ENCODE measurements at places on chromosomes 16 and 17.

DNA sequence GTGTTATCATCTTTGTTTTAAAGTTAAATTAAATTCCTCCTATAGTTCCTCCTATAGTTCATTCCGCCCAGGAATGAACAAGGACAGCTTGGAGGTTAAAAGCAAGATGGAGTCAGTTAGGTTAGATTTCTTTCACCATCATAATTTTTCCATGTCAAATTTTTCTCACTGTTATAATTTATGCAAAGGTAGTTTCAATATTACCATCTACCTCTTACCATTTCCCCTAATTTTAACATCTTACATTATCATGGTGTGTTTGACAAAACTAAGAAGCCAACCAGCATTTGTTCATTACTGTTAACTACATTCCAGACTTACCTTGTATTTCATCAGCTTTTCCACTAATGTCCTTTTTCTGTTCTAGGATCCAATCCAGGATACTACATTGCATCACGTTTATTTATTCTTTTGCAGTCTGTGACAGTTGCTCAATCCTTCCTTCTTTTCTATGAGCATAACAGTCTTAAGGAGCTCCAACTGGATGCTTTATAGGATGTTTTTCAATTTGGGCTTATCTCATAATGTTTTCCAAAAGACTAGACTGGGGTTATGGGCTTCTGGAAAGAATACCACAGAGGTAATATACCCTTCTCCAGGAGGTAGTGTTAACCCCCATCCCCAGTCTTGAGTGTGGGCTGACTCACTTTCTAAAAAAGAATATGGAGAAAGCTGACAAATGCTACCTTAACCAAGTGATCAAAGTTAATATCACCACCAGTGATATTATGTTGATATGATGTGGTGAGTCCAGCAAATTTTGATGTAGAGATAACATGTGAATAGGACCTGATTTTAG lies 158.5 kb downstream of the PPM1E start:
- DNase-seq = peak; percentile 7

DNA sequence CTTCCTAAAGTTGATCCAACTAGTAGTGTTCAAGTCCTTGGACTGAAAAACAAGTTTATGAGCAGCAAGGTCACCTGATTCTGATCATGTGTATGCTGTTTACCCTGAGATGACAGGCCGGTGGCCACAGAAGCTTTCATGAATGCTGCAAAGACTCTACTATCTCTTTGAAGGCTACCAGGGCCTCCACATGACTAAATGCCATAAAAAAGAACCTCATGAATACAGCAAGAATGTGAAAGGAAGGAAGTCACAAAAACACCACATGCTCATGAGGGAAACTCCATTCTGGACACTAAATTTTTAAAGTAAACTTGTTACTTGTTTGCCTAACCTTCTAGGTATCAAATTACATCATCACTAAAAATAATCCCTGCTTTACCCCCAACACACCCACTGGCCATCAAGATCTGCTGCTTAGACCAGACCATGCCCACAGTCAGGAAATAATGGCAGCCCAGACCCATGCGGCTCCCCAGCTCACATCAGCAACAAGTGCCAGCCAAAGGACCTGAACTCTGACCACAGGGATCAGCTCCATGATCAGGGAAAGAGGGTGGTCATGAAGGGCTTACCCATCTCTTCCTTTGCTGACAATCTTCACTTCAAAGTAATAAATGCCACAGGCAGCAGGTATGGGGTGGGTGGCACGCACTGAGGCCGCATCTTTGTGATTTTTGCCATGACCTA lies 1.4 kb downstream of the RANBP10 start:
- peak; percentile 16 for DNase-seq

DNA sequence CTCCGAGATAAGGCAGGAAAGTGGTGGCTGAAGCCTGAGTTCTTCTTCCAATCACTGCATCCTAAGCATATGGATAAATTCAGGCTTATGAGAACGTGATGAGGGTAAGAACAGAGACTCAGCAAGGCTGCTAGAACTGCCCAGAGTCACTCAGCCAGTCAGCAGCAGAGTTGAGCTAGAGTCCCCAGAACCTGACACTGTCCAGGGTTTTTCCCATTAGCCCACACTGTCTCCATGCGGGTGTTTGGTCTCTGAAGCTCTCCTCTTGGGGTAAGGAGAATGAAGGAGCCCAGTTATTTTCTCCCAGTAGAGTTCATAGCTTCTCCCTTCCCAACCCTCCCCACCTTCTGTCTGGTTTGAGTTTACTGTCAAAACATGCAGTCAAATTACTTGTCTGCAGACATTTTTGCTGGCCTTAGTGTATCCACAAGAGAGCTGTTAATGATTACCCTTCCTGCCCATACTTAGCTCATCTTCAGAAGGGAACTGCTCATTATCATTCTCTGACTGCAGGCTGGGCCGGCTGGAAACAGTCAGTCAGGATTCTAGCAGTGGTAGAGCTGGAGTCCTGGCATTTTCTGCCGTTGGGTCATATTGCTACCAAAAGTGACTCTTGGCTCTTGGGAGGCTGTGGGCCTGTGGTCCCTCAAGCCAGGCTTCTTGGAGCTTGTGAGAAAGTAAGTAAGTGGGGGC lies 460.0 kb downstream of the HS3ST3B1 start:
- no peak for DNase-seq

DNA sequence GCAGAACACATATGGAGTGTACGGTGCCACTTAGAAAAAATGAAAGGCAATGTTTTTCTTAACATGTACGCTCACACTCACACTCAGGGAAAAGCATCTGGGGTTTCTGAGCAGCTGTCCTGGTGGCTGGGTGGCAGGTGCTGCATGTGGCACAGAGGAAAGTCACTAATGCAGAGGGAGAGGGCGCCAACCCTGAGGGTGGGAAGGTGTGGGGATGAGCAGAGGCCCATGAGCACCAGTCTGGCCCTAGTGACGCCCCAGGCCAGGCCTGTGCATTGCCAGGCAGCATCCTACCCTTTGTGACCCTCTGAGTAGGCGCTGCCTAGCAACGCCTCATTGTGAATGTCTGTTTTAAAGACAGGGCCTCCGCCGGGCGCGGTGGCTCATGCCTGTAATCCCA lies 19.1 kb upstream of the LCMT1 start:
- DNase-seq = no peak

GRCh38 chr17:52419229-52419641 lies 260.7 kb upstream of the CA10 start:
- DNase-seq = no peak

DNA sequence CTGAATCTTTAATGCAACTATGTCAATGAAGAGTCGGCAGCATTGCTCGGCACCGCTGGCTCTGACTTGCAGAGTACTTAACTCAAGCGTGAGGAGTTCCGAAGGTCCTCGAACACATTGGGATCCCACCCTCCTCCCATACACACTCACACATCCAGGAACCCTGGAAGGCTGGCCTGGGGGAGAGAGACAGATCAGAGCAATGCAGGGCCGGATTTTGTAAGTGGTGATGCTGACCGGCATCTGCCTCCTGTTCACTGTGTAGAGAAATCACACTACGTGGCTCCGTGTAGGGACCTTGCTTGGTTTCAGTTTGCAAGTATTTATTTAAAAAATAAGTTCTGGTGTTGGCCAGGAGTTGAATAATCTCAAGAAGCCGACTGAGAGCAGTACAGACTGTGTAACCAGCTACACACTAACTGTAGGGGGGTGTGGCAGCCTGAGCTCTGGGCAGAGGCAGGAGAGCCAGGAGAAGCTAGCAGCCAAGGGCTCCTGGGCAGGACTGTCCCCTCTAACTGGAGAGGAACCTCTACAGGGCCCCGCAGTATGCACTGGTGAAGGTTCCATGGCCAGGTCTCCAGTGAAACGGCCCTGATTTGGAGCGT lies 190.2 kb upstream of the TNRC6C start:
- DNase-seq = no peak

GRCh38 chr17:68870976-68871375 lies 84.2 kb downstream of the ABCA8 start:
- no peak for DNase-seq
